ENCODE measurements at places on chromosomes 2 and 18.

DNA sequence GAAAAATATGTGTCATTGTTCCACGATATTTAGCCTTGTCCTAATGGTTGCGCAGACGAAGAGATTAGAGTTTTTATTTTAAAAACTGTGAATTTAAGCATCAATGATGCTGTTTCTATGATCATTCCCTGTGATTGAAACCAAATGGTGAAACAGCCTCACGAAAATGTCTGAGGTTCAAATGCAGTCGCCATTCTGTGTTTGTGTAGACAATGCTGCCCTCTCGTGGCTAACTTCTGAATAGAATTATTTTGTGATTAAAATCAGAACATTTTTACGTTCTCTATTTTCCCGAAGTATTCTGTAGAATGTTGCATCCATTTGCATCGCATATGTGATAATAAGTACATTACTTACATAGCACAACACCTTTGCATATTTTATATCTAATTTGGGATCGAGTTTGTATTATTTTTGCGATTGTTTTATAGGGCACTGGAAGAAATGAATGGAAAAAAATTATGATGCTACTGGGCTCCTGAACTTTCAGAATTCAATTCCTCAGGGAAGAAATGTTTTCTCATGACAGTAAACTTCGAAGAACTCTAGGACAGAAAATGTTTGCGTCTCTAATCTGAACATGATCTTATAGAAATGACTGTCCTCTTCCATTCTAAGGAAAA, 54.8 kb upstream of the CREB1 start:
- no peak for DNase-seq

DNA sequence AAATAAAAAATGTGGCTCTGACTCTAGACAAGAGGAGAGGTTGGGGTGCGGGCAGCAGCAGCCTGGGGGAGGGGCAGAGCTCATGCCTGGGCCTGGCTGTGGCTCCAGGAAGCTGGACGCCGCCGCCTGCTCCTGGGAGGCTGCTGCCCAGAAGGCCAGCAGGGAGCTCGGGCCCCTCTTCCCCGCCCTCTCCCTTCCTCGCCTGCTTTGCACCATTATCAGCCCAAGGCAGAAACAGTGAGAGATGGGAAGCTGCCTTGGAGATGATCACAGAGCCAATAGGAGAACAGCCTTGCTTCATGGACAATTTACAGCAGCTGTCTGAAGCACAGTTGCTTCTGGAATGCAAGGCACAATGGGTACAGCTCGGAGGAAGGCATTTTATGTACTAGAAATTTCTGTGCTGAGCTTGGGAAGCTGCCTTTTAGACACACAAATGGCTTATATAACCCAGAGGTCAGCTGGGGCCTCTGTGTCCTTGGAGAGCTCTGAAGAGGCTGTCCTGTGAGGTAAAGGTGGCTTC, 55.3 kb upstream of the AFF3 start:
- DNase-seq: no peak

DNA sequence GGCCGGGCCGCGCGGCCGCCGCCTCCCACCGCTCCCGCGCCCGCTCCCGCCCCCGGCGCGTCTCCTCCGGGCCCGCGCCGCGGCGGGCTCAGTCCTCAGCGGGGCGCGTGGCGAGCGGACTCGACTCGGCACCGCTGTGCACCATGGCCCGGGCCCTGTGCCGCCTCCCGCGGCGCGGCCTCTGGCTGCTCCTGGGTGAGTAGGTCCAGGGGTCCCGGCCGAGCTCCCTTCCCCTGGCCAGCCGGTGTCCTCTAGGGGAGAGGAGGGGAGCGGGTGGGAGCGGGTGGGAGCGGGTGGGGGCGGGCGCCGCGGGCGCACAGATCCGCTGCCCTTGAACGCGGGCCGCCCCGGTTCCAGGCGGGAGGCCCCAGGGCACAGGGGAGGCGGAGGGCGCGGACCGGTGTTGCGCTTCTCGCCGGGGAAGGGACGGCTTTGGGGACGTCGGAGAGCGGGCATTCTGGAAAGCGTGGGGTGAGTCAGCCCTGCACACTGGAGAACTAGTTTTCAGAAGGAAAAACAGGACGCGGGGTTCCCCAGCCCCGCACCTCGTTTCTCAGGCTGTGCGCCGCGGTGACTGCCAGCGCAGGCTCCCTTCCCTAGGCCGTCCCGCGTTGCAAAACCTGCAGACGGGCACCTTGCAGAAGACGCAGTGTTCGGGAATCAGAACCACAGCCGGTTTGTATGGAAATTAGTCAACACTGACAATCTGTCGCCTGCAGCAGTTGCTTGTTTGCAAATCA, at the start of gene RAMP1:
TSS of gene RAMP1 (plus strand) at position 91 of the 740 bp plus-strand sequence. CDS start at position 144, 53 bp downstream.
- no peak for DNase-seq

DNA sequence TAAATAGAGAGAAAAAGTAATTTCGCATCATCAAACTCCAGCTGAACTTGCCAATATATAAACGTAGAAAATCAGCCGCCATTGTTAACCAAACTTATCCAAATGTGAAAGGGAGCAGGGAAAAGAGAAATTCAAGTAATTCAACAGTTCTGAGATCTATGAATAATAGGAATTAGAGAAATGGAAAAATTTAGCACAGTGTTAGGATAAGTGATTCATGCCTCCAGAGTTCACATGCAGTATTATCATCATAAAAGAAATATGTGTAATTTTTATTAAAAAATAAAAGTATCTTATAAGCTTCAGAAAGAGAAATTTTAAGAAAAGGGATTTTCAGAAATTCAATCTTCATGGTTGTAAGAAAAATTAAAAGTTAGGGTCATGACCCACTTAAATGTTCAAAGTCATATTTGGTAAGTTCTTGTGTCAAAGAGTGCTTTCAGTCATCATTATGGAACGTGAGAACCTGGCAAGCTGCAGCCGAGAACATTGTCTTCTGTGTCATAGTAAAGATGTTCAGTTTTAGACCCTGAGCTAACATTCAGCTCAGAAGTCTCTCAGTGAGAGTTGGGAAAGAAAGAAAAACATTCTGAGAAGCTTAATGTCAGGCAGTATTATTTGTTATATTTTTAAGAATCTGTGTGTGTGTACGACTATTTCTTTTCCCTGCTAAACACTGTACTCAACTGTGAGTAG, 414.3 kb upstream of the RGPD4 start:
- DNase-seq: no peak

DNA sequence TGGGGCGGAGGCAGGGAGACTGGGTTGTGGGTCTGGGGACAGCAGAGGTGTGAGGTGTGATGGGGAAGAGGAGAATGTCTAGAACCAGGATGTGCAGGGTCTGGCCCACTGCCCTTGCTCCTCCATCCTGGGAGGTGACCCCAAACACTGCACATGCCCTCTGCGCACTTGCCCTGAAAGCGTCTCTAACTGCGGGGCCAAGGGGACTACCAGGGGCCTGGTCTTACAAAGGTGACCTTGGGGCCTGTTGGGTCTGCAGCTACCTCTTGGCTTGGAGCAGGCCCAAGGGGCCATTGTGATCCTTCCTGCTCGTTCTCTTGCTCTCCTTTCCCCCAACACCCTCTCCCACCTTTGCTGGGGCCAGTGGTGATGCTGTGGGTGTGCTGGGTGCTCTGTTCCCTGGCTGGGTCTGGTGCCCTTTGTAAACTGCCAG, 48.0 kb upstream of the FAHD2A start:
- DNase-seq: no peak

DNA sequence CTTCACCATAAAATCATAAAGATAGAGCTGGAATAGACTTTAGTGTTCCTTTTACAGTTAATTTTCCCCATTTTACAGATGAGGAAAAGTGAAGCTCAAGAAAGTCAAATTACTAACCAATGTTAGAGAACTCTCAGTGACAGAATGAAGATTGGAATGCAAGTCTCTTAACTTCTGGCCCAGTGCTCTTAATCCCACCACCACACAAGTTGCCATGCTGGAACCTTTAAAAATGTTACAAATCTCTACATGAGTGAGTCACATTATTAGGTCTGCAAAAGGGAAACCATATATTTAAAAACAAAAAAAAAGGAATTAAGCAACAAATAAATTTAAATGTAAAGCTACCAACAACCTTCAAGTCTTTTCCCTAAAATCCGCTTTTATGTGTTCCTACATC, 3.5 kb downstream of the NCKAP1 start:
- DNase-seq: no peak

- DNase-seq: no peak
Measured at GRCh38 chr2:234075518-234075915, 25.0 kb downstream of the SPP2 start.

All from stimulated activated CD4-positive, alpha-beta T cell treated with anti-CD3 and anti-CD28 coated beads, Interleukin-15, amount 100 ng/mL, for 48 hours (primary cell).